ENCODE measurements at places on chromosomes 16 and 17. TPM values are rescaled to one million over a fixed set of nuclear protein-coding genes. Genes with fewer than 3 reads are reported as not detected.

DNA sequence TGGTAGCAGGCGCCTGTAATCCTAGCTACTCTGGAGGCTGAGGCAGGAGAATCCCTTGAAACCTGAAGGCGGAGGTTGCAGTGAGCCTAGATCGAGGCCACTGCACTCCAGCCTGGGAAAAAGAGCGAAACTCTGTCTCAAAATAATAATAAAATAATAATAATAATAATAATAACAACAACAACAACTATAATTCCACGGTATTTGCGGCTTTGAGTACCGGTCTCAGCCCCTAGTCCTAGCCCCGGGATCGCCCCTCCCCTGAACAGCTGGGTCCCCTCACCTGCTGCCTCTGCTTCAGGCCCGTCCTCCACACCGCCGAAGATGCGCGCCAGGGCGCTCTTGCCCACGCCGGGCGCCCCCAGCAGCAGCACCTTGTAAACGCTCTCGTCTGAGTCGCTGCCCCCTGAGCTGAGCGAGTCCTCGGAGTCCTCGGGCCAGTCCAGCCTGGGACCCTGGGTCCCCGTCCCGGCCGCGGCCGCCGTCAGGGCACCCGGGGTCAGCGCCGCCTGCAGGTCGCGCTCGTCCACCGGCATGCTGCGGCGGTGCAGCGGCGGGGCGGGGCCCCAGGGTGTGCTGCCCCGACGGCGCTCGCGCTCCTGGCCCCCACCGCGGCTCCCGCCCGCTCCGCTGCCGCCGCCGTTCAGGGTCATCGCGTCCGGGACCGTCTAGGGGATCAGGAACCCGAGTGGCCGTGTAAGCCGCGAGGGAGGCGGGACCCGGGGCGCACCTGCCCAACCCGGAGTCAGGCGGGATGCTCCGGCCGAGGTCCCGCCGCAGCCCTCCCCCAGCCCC, 611 bp downstream of the RRAD start:
- no peak overlapping the region for H3K27ac ChIP-seq
- no peak overlapping the region for H3K4me3 ChIP-seq
- peaks cover 16% of the 10 kb centered on the region for H3K4me1 ChIP-seq

DNA sequence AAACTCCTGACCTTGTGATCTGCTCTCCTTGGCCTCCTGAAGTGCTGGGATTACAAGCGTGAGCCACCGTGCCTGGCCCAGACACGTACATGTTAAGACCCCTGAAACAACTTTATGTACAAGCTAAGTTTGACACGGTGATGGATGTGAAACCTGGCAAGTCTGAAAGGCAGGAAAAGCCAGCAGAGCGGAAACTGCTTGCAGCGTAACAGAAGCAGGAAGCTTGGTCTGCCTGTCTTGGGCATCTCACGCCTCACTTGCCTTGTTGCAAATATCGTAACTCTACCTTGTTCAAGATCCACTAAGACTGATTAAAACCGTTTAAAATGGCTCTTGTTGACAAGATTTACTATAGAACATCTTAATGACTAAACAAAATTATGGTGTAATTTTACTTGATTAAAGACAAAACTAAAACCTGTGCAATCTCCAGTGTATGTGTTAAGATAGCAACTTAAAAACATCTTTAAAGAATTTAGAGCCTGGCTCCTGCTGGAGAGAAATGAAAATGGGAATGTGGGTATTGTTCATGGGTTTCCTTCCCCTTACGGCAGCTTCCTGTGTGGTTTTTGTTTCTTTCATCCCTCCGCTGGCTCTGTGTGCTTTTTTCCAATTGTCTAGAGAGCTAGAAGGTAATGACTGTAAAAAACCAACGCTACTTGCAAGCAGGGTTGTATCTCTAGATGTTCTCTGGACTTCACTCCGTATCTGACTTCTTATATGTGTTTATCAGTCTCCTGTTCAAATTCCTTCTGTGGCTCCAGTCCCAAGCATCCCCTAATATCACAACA, 477.6 kb downstream of the XYLT1 start:
- peak overlapping the region; percentile 3 for H3K4me3 ChIP-seq
- H3K36me3 ChIP-seq = no peaks in the 10 kb centered on the region
- no peak overlapping the region for H3K27ac ChIP-seq
- peaks cover 20% of the 10 kb centered on the region for H3K4me1 ChIP-seq
- no peaks in the 10 kb centered on the region for H3K27me3 ChIP-seq

DNA sequence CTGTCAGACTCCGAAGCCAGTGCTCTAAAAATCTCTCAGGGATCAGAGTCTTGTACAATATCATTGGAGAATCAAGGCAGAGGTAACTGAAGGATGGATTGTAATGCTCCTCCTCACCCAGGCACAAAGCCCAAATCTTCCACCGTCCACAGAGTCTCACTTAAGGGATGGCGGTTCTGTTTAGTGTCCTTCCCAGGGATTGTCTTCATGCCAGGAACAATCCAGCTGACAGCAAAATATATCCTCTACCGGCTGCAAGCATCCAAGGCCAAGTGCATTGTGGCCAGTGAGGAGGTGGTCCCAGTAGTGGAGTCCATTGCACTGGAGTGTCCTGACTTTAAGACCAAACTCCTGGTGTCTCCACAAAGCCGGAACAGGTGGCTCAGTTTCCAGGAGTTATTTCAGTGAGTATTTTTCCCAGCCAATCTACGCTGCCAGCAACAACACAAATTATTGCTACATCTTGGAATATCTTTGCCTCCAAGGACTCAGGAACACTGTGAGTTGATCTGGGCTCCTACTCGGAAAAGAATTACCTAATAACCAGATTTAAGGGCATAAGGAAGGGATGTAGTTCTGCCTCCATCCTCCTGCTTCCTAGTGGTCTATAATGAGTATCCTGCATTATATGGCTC, 13.9 kb upstream of the ACSM1 start:
- no peak for DNase-seq
- H3K4me1 ChIP-seq = no peaks in the 10 kb centered on the region
- no peaks in the 10 kb centered on the region for H3K27me3 ChIP-seq
- no peaks in the 10 kb centered on the region for H3K36me3 ChIP-seq
- H3K4me3 ChIP-seq = no peak overlapping the region

GRCh38 chr16:83355570-83356218, 452.1 kb upstream of the HSBP1 start:
- no peaks in the 10 kb centered on the region for H3K27me3 ChIP-seq
- no peak overlapping the region for H3K4me3 ChIP-seq
- H3K4me1 ChIP-seq = no peaks in the 10 kb centered on the region
- no peak for DNase-seq
- H3K36me3 ChIP-seq = no peaks in the 10 kb centered on the region

TP53TG3C gene
- total RNA-seq = not detected

Data from CD4-positive, alpha-beta T cell (primary cell).